Activated effector memory CD4-positive, alpha-beta T cell treated with anti-CD3 and anti-CD28 coated beads, Interleukin-2, amount 50 U/mL, for 16 hours (primary cell): ENCODE measurements at places on chromosomes 12 and 14.
A peak's percentile ranks its signal among the peaks of the same experiment; 100 is the strongest.

GRCh38 chr14:53599221-53599945, 357.2 kb downstream of the BMP4 start:
- no peak for DNase-seq

DNA sequence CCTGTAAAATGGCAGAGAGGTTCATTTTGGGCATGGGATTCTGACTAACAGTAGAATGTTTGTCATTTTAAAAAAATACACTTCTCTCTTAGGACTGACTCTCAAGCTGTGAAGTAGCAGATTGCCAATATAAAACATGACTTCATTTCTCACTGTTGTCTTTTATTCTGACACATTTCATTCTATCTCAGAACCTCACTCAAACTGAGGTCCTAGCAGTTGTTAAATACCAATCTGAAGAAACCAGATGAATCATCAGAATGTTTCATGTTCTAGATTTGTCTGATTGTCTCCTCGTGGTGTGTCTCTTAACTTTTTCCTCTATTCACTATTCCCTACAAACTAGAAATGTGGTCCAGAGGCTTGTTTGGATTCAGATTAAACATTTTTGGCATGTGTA, 276.5 kb upstream of the NPAS3 start:
- DNase-seq: no peak

GRCh38 chr12:71216725-71217579, 59.2 kb upstream of the TSPAN8 start:
- DNase-seq: no peak

GRCh38 chr14:22897357-22897756, 14.3 kb downstream of the REM2 start:
- DNase-seq: no peak

DNA sequence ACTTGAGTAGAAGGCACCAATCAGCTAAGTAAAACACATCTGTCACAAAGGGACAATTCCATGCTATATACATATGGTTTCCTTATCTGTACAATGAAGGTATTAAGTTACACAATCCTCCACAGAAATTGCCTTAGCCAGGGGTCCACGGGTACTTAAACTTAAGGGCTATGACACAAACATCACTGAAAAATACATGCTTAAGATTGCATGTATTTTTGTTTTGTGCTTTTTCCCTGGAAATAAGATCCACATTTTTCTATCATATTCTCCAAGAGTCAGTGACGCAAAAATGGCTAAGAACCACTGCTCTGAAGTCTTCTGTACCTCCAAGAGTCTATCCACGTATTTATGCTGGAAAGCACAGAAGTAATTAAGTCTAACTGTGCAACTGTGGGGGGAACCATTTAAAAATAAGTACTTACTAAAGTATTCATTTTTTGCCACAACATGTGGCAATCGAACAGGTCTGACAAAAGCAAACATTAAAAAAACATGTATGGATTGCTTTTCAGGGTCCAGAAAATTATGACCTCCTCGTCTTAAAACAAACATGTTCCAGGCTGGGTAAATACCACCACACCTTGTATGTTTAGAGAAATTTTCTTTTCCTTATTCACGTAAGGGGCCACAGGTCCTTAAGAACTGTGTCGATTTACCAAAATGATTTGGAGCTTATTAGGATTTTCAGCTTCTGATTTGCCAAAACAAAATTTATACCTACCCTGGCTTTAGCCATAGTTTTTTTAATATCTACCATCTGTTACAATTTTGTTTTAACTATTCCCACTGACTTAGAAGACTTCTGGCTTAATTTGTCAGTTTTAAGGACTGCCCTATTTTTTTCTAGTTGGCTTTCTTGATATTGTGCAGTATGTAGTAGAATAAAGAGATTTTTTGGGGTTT, 2.8 kb downstream of the SLC38A2 start:
- DNase-seq: no peak

GRCh38 chr14:105830171-105830570, 303.8 kb downstream of the TMEM121 start:
- DNase-seq: peak; percentile 68

- no peak for DNase-seq
These were observed 257.8 kb upstream of the GARIN6 start for GRCh38 chr12:99389751-99390150.
